ENCODE measurements at places on chromosomes 13 and 19.

GRCh38 chr13:85985797-85986196, 186.6 kb upstream of the SLITRK6 start:
- DNase-seq, result no peak

DNA sequence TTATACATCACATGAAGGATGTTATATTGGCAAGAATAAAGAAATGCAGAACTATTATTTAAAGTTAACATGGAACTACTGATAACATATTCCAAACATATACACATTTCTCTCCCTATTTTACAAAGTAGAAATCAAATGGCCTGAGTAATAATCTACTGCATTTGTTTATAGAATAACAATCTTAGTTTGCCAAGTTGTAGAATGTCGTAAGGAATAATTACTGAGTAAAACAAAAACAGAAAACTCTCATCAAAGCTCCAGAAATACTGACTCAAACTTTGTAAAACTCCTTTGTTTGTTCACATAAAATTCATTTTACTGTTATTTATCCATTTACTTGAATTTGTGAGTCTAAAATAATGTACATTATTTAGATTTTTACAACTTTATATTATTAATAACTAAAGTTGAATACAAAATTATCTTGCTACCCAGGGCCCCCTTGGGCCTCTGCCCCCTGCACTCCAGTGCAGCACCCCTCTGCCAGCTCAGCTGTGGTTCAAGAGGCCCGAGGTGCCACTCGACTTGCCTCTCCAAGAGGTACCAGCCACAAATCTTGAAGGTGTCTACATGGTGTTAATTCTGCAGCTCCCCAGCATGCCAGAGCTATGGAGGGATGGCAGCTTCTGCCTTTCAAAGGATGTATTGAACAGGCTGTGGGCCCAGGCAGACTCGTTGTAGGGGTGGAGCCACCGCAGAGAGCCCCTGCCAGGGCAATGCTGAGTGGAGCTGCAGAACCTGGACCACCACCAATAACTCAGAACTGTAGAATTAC, 2819.7 kb downstream of the PCDH9 start:
- no peak for DNase-seq

DNA sequence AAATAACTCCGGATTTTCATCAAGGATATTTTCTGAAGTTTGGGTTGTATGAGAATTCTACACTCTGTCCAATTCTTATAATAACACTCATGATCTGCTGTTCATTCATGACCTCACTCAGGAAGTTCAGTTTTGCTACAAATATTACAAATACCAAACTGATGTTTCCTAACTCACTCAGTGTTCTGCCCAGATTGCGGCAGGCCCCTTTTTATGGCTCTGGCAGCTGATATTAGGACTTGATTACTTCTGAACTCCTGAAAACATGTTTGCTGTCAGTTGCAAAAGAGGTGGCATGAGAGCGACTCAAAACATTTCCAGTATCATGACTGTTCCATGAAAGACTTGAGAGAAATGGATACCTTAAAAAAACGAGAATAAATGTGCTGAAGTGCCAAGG, 188.0 kb downstream of the RGCC start:
- DNase-seq, result no peak

GRCh38 chr19:8057545-8058270, 5.1 kb downstream of the CCL25 start:
- DNase-seq, result no peak

GRCh38 chr19:55077106-55077505, 1.4 kb downstream of the EPS8L1 start:
- DNase-seq, result no peak

Data from brain (organoid and tissue), 16 donors.